ENCODE measurements at places on chromosomes 13 and 19.

DNA sequence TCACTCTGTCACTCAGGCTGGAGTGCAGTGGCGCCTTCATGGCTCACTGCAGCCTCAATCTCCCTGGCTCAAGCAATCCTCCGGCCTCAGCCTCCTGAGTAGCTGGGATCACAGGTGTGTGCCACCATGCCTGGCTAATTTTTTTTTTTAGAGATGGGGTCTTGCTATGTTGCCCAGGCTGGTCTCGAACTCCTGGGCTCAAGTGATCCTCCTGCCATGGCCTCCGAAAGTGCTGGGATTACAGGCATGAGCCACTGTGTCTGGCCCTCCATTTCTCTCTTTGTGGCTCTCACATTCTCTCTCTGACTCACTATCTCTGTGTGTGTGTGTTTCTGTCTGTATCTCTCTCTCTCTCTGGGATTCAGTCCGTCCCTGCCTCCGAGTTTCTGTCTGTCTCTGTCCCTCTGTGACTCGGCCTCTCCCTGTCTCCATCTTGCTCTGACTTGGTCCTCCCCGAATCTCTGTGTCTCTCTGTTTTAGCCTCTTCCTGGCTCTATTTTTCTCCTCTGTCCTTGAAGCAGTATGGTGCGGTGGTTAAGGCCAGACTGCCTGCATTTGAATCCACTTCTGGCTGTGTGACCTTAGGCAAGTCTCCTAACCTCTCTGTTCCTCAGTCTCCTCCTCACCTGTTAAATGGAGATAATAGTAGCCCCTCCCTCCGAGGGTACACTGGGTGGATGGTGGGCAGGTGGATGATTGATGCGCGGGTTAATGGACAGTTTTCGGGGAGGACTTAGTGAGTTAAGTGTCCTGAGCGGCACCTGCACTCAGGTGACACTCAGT is 11.0 kb downstream of the MEIS3 start:
- no peak for DNase-seq
- no peaks in the 10 kb centered on the region for H3K27me3 ChIP-seq
- H3K4me1 ChIP-seq: no peaks in the 10 kb centered on the region

GRCh38 chr13:97161582-97162231 is 60.4 kb upstream of the MBNL2 start:
- no peak overlapping the region for H3K4me3 ChIP-seq
- H3K36me3 ChIP-seq: no peaks in the 10 kb centered on the region
- H3K27ac ChIP-seq: no peak overlapping the region
- H3K4me1 ChIP-seq: no peaks in the 10 kb centered on the region

GRCh38 chr13:28145049-28145448 is 6.7 kb downstream of the PAN3 start:
- no peaks in the 10 kb centered on the region for H3K27me3 ChIP-seq
- H3K36me3 ChIP-seq: no peaks in the 10 kb centered on the region
- no peak for DNase-seq
- no peak overlapping the region for H3K4me3 ChIP-seq
- peaks cover 3% of the 10 kb centered on the region for H3K4me1 ChIP-seq
- no peak overlapping the region for H3K27ac ChIP-seq

- H3K4me3 ChIP-seq: no peak overlapping the region
- no peaks in the 10 kb centered on the region for H3K36me3 ChIP-seq
- H3K27ac ChIP-seq: no peak overlapping the region
- H3K27me3 ChIP-seq: peaks cover 21% of the 10 kb centered on the region
- peaks cover 6% of the 10 kb centered on the region for H3K4me1 ChIP-seq
- DNase-seq: no peak
Measured at GRCh38 chr19:50717026-50717723, 2.4 kb downstream of the SHANK1 start.

GRCh38 chr13:68050761-68051160 is 820.6 kb upstream of the PCDH9 start:
- H3K4me3 ChIP-seq: no peak overlapping the region
- H3K4me1 ChIP-seq: no peaks in the 10 kb centered on the region
- no peak for DNase-seq
